ENCODE measurements at places on chromosomes 7 and 10.

DNA sequence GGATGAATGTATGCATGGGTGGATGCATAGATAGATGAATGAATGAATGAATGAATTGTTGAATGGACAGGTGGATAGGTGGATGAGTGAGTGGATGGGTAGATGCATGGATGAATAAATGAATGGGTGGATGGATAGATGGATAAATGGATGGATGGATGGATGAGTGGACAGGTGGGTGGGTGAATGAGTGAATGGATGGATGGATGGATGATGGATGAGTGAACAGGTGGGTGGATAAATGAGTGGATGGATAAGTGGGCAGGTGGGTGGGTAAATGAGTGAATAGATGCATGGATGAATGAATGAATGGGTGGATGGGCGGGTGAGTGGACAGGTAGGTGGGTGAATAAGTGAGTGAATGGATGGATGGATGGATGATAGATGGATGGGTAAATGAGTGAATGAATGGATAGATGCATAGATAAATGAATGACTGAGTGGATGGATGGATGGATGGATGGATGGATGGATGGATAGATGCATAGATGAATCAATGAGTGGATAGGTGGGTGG is 72.6 kb downstream of the MYL10 start:
- no peak for DNase-seq

DNA sequence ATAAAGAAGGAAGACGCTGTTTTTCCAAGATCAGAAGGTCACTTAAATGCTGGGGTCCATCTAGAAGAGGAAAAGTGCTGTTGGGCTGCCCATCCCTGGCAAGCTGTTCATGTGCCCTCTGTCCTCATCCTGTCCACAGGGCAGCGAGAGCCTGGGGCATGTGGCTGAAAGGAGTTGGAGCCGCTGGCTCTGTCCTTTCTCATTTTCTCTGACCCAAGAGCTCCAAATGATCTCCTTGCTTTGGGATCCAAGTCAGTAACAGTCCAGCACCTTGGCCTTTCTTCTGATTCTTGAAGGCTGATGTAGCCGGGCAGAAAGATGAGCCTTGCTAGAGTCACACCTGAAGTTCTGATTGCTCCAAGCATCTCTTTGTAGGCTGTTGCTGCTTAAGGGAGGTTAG is 44.4 kb downstream of the SPDYE5 start:
- no peak for DNase-seq

DNA sequence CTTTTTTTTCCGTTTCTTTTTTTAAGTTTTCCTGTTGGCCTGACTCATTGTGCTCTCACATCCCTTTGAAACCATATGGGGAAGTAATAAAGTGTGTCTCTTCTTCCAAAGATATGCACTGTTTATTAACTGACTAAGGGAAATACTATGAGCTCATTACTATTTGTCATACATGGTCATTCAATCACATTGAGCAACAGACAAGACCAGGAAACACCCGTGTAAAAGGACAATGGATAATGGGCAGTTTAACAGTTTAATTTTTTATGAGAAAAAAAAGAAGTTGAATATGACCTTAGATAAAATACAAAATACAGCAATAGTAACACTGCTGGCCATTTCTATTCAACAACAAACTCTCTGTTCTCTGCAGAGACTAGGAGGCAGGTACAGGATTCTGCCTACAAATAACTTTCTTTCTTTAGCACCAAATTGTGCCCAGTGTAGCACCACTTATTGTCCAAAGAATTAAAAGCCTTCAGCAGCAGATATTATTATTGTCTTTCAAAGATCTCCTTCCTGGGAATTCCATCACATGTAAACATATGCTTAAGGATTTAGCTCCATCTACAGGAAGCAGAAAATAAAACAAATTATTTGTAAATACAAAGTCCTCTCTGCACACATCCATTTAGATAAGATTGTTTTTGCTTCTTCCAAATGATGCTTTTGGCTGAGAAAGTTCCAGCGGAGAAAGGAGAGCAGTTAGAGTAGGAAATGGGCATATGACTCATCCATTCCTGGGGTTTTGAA is 55.0 kb upstream of the AKR1E2 start:
- DNase-seq, result no peak

- DNase-seq, result no peak
Observed at GRCh38 chr10:35079763-35080162, 10.4 kb downstream of the CUL2 start.

GRCh38 chr10:89301232-89301631 is 614 bp upstream of the IFIT2 start:
- DNase-seq, result no peak

- no peak for DNase-seq
Observed at GRCh38 chr7:30348083-30348560, 63.7 kb downstream of the ZNRF2 start.

DNA sequence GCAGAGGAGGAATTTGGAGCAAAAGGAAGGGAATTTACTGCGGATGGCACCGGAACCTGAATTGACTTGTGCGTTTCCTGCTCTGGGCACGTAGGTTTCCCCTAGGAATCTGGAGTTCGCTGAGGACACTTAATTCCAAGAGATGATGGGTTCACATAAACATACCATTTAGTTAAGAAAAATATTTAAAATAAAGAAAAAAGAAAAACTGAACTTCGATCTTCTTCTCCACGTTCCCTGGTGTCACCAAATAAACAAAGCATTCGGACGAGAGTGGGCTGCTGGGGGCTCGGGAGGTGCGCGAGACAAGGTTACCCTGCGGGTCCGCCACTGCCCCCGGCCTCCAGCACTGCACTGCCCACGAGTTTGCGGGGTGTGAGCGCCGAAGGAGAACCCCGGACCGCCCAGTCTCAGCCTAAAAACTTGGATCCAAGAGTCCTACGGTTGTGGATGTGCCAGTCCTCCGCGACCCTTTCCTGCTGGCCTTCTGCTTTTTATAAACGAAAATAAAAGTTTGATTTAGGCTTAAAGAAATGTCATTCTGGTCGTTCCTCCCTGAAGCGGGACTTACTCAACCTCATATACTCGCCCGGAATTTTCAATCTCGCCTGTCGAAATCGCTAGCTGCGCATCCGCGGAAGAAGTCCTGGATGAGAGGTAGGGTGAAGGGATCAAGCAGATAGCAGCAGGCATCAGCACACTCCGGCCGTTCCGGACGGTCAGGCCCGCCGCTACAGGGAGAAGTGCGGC is 30.3 kb downstream of the SKIDA1 start:
- no peak for DNase-seq

GRCh38 chr10:110147961-110148360 is 59.4 kb upstream of the MXI1 start:
- no peak for DNase-seq

- DNase-seq, result no peak
Observed at GRCh38 chr10:24929056-24929544, 23.3 kb downstream of the PRTFDC1 start.

DNA sequence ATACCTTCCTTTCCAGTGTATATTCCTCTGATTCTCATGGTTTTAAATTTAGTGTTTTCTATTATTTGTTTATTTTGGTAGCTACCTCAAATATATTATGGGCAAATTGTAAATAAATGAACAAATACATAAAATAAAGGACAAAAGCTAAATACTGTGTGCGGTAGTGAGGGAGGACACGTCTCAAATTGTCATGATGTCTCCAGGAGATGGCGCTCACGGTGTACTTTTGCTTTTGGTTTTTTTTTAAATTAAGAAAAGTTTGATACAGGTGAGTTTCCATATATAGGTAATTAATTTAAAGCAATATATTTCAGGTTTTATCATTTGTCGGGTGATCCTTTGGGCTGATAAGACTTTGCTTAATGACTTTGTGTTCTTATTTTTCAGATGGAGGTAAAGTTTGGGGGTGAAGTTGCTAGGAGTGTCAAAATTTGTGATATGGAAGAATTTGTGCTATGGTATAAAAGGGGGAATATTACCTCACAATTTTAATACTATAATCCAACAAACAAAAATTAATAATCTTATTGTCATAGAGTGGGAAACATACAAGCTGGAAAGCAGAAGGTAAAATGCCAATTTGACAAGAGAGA is 68.4 kb upstream of the TMEM229A start:
- DNase-seq, result no peak

GRCh38 chr7:16359216-16359615 is 62.1 kb downstream of the CRPPA start:
- no peak for DNase-seq

DNA sequence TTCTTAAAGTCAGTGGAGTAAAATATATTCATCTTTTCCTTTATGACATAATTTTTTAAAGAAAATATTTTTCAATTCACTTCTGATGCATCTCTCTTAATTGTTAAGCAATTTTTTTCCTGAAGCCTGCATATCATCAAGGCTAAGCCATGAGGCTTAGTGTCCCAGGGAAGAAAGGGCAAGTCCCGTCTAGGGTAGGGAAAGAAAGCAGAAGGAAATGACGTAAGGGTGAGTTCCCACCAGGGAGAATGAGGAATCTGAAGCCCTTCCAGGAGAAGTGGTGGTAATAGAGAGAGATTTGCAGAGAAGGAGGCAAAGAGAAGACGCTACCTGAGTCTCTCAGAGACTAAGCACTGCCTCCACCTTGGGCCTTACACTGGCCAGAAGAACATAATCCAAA is 96.8 kb upstream of the NFE2L3 start:
- no peak for DNase-seq

- no peak for DNase-seq
Observed at GRCh38 chr10:126369125-126369710, 19.1 kb downstream of the ADAM12 start.

DNA sequence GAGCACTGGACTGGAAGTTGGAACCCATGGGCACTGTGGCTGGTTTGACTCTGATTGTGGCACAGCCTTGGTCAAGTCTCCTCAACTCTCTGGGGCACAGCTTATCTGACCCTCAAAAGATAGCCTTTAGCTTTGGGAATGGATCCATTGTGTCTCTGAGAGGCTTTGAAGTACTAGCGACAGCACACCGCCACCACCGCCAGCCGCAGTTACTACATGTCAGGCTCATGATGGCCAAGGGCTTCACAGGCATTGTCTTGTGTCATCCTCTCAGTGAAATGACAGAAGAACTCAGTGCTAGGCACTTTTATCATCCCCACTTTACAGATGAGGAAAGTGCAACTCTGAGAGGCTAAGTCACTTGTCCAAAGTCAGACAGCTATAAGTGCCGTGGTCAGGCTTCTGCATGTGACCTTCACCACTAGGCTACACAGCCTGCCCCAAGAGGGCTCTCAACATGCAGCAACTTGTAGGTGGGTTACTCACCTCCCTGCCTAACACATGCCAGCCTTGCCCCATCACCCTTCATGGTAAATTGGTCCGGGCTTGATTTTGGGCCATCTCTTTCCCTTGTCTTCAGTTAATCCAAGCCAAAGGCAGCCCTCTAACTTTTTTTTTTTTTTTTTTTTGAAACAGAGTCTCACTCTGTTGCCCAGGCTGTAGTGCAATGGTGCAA is 44.1 kb downstream of the C10orf105 start:
- DNase-seq, result no peak

- DNase-seq, result no peak
Observed at GRCh38 chr10:101745074-101745696, 30.7 kb downstream of the FGF8 start.

GRCh38 chr7:20786421-20786778 is 286 bp downstream of the SP8 start:
- no peak for DNase-seq

Data from progenitor cell of endocrine pancreas (in vitro differentiated cells).